ENCODE measurements at places on chromosomes 7 and 10. TPM values are rescaled to one million over a fixed set of nuclear protein-coding genes. Genes with fewer than 3 reads are reported as not detected.

- DNase-seq, result peak; percentile 40
Observed at GRCh38 chr7:50450590-50451032, 461 bp upstream of the FIGNL1 start.

DNA sequence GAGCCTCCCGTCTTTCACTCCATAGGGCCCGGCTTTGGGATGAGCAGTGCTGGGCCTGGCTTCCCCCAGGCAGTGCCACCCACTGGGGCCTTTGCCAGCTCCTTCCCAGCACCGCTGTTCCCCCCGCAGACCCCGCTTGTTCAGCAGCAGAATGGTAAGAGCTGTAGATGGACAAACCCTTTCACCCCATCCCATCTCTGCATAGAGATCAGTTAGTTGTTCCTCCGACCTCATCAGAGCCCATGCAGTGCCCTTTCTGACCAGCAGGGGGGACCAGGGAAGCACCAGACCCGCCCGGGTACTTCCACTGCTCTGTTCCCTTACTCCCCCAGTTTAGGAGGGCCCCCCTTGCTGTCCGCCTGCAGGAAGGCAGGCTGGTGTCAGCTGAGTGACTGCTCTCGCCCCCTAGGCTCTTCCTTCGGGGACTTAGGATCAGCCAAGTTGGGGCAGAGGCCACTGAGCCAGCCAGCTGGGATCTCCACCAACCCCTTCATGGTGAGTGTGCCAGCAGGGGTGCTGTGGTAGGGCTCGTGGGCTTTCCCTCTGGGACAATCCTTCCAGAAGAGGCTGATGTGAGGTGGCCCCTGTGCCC, 9.8 kb downstream of the SAP25 start:
- DNase-seq, result peak; percentile 84

Gene OPALIN
- total RNA-seq, result not detected

Gene LRIT1
- 0.11 TPM for total RNA-seq

GRCh38 chr7:45886931-45887667, 1.2 kb upstream of the IGFBP1 start:
- no peak for DNase-seq

Data from myocyte (in vitro differentiated cells).